Activated T-helper 1 cell treated with Interleukin-2 at 50 U/mL for 16 hours (primary cell): ENCODE measurements at places on chromosomes 6 and 20.
A peak's percentile ranks its signal among the peaks of the same experiment; 100 is the strongest.

DNA sequence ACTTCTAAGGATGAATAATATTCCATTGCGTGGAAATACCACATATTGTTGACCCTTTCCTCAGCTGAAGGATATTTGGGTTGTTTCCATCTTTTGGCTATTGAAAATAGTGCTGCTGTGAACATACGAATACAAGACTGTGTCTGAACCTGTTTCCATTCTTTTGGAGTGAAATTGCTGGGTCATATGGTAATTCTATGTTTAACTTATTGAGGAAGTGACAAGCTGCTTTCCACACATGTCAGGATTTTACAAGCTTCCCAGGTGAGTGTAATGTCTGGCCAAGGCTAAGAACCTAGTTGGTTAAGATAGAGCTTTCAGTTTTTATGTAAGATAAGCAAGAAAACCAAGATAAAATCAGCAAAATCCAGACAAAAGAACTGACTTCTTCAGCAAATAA is 48.8 kb downstream of the PPP1R3G start:
- DNase-seq, result no peak

DNA sequence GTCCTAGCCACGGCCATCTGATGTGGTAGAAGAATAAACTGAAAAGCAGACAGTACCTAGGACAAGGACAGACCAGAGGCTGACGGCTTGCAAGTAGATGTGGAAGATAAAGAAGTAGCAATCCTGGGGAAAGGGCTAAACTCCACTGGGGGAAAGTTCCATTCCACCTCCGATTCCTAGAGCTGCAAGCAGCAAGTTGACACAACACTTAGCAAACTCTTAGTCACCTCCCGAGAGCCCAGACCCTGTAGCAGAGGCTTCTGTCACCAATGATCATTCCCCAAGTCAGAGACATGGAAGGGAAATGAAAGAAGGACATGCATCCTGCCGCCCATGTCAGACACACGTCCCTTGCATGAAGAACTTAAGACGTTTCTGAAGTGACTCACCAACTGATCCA is 99.2 kb upstream of the RPS6KA2 start:
- no peak for DNase-seq

GRCh38 chr20:36491901-36492617 is 49.3 kb upstream of the MYL9 start:
- peak; percentile 34 for DNase-seq

GRCh38 chr6:110874880-110875547 is 429 bp downstream of the AMD1 start:
- peak; percentile 16 for DNase-seq

- DNase-seq, result no peak
Measured at GRCh38 chr6:48101290-48101689, 9.7 kb downstream of the PTCHD4 start.

DNA sequence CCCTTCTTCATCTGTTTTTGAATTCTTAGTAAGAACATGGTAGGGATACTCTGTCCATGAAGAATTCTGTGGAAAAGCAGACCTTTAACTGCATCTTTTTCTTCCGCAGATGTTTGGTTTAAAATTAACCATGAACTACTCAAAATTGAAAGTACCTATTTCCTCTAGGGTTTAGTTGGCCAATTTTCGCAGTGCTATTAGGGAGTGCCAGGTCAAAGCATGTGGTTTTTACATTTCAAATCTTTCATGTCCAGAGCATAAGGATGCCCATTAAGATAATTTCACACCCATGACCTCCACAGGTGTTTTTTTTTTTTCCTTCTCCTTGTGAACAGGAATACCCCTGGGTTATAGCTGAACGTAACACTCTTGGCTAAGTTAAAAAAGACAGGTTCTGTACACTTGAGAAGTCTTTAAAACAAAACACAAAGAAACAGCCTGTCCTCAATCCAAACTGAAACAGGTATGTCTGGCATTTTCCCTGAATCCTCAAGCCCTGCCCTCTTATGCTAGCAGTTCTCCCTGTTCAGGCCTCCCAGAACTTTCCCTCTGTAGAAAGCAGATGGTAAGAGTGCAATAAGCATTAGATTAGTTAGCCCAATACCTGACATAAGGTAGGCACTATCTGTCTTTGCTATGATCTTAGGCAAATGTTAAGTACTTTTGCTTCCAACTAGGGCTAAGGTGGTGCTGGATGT is 67.1 kb downstream of the ELOVL5 start:
- no peak for DNase-seq

DNA sequence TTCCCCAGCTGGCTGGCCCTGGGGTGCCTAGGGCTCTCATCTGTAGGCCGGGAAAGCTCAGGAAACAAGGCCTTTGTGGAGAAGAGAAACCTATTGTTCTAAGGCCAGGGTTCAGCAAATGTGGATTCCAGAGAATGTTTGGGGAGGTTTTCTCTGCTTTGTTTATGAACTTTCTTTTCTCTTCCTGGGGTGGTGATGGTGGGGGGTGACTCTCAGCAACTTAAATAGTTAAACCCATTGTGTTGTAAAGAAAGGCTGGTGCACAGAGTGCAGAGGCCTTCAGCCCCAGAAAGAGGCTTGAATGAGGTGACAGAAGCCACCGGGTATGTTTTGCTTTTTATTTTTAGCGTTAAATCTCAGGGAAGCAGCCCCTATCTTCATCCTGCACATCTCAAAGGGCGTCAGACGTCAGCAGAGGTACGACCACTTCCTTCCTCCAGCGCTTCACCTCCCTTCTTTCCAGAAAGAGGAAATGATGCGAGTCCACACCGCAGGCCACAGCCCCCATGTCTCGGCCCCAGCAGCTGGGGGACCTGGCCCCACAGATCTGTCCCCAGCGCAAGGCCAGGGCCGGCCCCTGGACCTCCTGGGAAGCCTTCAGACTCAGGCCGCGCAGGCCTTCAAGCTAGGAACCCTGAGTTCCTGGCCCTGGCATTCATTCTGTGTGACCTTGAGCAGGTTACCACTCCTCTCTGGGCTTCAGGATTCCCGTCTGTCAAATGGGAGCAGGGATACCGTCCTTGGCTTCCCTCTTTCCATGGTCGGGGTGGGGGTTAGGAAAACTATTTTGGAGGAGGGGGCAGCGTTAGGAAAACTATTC is 605 bp upstream of the PPP1R16B start:
- peak; percentile 67 for DNase-seq

GRCh38 chr20:62755817-62756724 is 40.2 kb upstream of the MRGBP start:
- no peak for DNase-seq

- DNase-seq, result no peak
Measured at GRCh38 chr6:7198833-7199800, 91.4 kb downstream of the RREB1 start.

GRCh38 chr20:55142932-55143331 is 667.5 kb downstream of the DOK5 start:
- DNase-seq, result no peak

DNA sequence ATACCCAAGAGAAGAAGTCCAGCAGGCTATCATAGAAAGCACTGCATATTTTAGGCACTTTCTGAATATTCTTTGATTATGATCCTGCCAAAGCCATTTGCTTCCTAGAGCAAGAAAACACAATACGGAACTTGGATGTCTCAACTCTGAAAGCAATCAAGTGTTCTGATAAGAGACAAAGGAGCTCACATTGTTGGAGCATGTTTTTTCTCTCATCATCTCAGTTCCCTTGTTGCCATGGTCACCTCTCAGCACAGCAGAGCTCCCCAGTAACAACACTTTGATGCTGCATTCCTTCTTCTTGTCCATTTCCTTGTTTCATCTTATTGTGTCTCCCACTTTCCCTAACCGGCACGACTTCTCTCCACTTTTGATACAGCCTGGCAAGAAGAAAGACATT is 168.7 kb upstream of the FUT9 start:
- DNase-seq, result no peak

- no peak for DNase-seq
Measured at GRCh38 chr20:19777981-19778380, 19.9 kb downstream of the RIN2 start.

- DNase-seq, result no peak
Measured at GRCh38 chr20:13029687-13030375, 21.1 kb downstream of the SPTLC3 start.

- DNase-seq, result no peak
Measured at GRCh38 chr6:106339334-106340029, 13.9 kb upstream of the ATG5 start.
